Breast epithelium (tissue), 4 donors: ENCODE measurements at places on chromosomes 3 and 15. TPM values are rescaled to one million over a fixed set of nuclear protein-coding genes. Genes with fewer than 3 reads are reported as not detected.
A peak's percentile ranks its signal among the peaks of the same experiment; 100 is the strongest.

FBXL22 gene
- 2.0 TPM for total RNA-seq

DPH3 gene
- total RNA-seq: 17.7 TPM

- peak overlapping the region; percentile 27 for H3K4me3 ChIP-seq
- DNase-seq: no peak
- H3K27me3 ChIP-seq: peaks cover 7% of the 10 kb centered on the region
Observed at GRCh38 chr3:46405301-46406019, 1.4 kb downstream of the CCR5AS start.

DNA sequence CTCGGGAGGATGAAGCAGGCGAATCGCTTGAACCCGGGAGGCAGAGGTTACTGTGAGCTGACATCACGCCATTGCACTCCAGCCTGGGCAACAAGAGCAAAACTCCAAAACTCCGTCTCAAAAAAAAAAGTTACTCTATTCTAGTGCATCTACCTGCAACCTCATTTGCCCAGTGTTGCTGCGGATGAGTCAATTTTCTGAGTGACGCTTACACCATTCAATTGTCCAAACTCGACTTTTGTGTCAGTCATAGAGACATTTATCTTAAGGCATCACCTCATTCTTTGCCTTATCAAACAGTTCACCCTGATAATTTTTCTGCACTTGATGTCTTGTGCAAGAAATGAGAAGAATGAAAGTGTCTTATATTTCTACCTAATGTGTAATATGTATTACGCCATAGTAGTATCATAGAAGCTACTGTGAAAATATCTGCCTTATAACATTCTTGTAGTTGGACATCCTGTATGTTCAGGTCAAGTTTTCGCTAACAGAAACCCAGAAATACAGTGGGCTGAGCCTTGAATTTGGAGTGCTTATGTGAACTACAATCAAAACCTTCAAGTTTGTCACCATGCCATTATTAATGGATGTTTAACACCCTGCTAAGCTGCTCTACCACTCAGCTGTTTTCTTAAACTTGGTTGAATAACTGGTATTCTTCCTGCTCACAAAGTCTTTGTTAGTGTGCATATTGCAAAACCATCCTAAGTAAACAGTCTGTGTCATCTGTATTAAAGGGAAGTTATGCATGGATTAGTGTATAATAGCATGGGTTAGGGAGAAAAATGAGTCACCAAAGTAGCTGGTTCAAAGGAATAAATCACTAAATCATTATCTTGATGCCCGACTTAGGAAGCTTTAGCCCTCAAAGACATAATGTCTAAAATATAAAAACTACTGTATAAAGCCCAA lies 531.0 kb upstream of the NR2F2 start:
- H3K27me3 ChIP-seq: no peaks in the 10 kb centered on the region
- no peak overlapping the region for H3K27ac ChIP-seq
- no peaks in the 10 kb centered on the region for H3K36me3 ChIP-seq

- no peak for DNase-seq
- H3K27ac ChIP-seq: no peak overlapping the region
- H3K4me3 ChIP-seq: no peak overlapping the region
Observed at GRCh38 chr3:54355800-54356199, 233.4 kb downstream of the CACNA2D3 start.

DNA sequence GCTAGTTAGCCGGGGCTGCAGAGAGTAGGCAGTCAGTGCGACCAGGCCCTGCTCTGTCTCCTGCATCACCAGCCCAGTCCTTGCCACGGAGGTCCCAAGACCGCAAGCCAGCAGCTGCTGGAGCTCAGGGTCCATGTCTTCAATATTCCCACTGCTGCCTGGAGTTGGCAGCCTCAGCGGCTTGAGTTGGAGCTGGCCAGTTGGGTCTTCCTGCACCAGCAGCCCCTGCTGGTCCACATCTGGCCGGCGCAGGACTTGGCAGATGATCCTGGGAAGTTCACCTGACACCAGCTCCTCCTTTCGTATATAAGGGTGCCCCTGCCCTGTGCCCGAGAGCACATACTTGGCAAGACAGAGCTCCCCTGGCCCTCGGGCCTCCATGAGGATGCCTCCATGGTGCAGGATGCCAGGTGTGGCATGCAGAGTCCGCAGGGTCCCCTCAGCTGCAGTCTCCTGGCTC lies 5.7 kb downstream of the XIRP1 start:
- H3K27me3 ChIP-seq: no peaks in the 10 kb centered on the region
- peaks cover 5% of the 10 kb centered on the region for H3K4me1 ChIP-seq
- no peak overlapping the region for H3K27ac ChIP-seq
- DNase-seq: no peak
